ENCODE measurements at places on chromosomes 5 and 9.

DNA sequence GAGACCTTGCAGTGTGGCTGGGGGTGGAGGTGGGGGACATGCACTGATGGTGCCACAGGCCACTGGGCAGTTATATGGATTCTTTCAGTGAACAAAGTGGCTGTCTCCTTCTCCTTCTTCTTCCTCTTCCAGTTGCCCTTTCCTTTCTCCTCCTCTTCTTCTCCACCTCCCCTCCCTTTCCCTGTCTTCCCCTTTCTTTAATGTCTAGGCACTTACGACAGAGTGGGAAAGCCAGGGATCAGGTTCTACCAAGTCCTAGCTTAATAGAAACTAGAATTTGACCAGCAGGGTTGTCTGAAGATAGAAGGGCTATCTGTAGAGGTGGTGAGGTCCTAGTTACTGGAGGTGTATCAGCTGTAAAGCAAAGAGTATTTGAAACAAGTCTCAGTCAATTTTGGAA is 62.8 kb downstream of the COL15A1 start:
- no peaks in the 10 kb centered on the region for H3K27me3 ChIP-seq
- no peak overlapping the region for H3K27ac ChIP-seq
- H3K4me1 ChIP-seq = peaks cover 3% of the 10 kb centered on the region

- H3K36me3 ChIP-seq = no peaks in the 10 kb centered on the region
- H3K27ac ChIP-seq = no peak overlapping the region
- no peaks in the 10 kb centered on the region for H3K27me3 ChIP-seq
- no peak for DNase-seq
- H3K4me3 ChIP-seq = no peak overlapping the region
Observed at GRCh38 chr9:2727966-2728613, 10.8 kb downstream of the KCNV2 start.

DNA sequence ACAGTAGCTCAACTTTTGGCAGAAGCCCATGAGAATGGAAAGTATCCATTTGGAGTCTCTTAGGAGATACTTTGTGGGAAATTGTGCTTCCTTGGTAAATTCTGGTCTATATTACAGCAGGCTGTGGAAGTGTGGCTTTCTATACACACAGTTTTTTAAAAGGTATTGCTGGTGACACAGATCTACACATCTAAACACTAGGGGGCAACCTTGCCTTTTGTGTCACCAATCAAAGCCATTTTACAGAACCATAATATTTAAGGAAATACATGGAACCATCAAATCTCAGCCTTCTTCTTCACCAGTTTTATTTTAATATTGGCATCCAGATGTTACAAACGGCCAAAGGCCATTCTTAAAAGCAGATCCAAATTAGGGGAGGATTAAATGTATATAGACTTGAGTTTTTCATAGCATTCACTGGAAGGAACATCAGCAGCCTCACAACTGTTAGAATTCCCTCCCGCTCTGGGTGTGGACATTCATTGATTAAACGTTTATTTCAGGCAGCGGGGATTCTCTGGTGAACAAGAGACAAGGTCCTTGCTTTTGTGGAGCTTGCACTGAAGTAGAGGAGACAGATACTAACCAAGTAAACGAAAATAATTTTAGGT is 132.4 kb upstream of the EPB41L4A start:
- H3K27ac ChIP-seq = no peak overlapping the region
- no peaks in the 10 kb centered on the region for H3K4me1 ChIP-seq
- no peak overlapping the region for H3K4me3 ChIP-seq
- DNase-seq = peak; percentile 54
- H3K27me3 ChIP-seq = peaks cover 2% of the 10 kb centered on the region

GRCh38 chr9:97761056-97761598 is 64.0 kb upstream of the XPA start:
- H3K4me3 ChIP-seq = no peak overlapping the region
- DNase-seq = no peak
- no peaks in the 10 kb centered on the region for H3K4me1 ChIP-seq
- no peaks in the 10 kb centered on the region for H3K36me3 ChIP-seq
- H3K27ac ChIP-seq = no peak overlapping the region
- peaks cover 7% of the 10 kb centered on the region for H3K27me3 ChIP-seq

- H3K27ac ChIP-seq = no peak overlapping the region
- H3K4me1 ChIP-seq = no peaks in the 10 kb centered on the region
- no peaks in the 10 kb centered on the region for H3K36me3 ChIP-seq
- no peak overlapping the region for H3K4me3 ChIP-seq
Observed at GRCh38 chr5:144504929-144505577, 334.4 kb downstream of the KCTD16 start.
